Pancreas (tissue), 10 donors: ENCODE measurements at places on chromosomes 7 and 10. TPM values are rescaled to one million over a fixed set of nuclear protein-coding genes. Genes with fewer than 3 reads are reported as not detected.

The SCD gene
- 5.4 TPM for total RNA-seq

- DNase-seq: no peak
Measured at GRCh38 chr7:34263168-34263567, 357.8 kb downstream of the BMPER start.

The ZP3 gene
- 9.0 TPM for total RNA-seq

The SFRP5 gene
- 69.2 TPM for total RNA-seq

The IQUB gene
- 0.43 TPM for total RNA-seq

- DNase-seq: no peak
Measured at GRCh38 chr7:97819161-97819560, 53.0 kb downstream of the ASNS start.

- no peak for DNase-seq
Measured at GRCh38 chr7:108810756-108811385, 241.2 kb downstream of the DNAJB9 start.

The PIK3AP1 gene
- 31.6 TPM for total RNA-seq

The UPP1 gene
- 13.6 TPM for total RNA-seq

- DNase-seq: no peak
Measured at GRCh38 chr10:29022513-29022912, 266.4 kb upstream of the LYZL1 start.

DNA sequence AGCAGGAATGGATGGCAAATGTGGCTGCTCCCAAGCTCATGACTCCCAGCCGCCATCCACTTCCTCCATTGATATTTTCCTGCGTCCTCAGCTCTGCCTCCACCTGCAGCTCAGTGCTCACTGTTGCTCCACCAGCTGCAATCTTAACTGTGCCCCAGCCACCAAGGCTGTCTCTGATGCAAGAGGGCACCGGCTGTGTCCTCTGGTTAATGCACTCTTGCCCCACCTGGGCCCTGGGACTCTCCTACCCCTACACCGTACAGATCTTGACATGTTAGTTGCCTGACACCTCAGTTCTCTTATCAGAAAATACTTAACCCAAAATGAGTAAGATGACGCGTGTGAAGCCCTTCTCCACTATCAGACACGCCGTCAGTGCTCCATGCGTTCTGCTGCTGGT is 45.5 kb upstream of the GPR26 start:
- no peak for DNase-seq

The ARL5B gene
- 5.9 TPM for total RNA-seq

DNA sequence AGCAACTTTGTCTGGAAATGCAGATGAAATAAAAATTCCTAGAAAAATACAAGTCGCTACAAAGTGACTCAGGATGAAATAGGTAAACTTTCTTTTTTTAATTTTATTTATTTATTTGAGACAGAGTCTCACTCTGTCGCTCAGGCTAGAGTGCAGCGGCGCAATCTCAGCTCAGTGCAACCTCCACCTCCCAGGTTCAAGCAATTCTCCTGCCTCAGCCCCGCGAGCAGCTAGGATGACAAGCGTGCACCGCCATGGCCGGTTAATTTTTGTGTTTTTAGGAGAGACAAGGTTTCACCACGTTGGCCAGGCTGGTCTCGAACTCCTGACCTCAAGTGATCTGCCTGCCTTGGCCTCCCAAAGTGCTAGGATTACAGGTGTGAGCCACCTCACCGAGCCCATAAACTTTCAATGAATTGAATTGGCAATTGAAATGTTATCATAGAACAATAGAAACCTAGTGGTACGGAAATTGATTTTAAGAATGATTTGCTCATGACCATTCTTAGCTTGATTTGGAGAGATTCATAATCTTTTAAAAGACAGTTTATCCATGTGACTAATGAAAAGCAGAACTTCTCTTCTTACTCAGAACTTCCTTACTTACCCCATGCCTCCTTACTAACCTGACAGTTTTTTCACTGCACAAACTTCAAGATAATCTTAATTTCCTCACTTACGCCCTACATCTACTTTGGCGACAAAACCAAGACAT is 161.7 kb downstream of the FAM107B start:
- no peak for DNase-seq

DNA sequence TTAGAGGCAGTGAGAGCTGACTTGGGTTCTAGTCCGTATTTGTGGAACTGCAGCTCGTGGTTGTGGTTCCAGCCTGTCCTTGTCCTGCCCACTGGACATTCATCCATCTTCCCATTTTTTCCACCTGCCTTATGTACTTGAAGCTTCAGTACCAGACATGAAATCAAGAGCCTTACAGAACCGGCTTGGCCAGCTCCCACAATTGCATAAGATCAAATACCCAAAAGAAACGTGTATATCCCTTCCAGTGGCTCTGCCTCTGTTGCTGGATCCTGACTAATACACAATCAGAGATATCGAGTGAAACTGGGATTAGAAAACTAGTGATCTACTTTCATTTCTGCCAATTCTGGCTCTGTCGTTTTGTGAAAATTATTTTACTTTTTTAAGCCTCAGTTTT is 23.8 kb upstream of the LIPA start:
- no peak for DNase-seq

GRCh38 chr7:157407512-157408257 is 70.9 kb downstream of the DNAJB6 start:
- no peak for DNase-seq
